ENCODE measurements at places on chromosomes 6 and 20.

DNA sequence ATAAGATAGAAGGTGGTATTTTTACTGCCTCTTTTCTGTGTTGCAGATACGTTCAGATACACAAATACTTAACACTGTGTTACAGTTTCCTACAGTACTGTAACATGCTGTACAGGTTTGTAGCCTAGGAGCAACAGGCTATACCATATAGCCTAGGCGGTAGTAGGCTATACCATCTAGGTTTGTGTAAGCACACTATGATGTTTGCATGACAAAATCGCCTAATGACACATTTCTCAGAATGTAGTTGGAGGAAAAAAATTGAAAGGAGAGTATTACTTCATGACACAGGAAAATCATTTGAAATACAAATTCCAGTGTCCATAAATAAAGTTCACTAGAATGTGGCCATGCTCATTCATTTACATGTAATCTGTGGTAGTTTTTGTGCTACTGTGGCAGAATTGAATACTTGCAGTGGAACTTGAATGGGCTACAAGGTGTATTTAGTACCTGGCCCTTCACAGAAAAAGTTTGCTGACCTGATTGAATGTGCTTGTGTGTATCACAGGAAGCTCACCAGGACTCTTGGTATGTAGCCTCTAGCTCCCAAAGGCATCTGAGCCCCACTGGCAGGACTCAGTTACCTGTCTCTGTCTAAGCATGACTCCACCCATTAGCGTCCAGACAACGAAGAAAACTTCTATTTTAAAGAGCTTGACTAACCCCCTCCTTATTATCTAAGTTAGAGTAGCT lies 18.8 kb downstream of the TOP1 start:
- peak; percentile 69 for DNase-seq

DNA sequence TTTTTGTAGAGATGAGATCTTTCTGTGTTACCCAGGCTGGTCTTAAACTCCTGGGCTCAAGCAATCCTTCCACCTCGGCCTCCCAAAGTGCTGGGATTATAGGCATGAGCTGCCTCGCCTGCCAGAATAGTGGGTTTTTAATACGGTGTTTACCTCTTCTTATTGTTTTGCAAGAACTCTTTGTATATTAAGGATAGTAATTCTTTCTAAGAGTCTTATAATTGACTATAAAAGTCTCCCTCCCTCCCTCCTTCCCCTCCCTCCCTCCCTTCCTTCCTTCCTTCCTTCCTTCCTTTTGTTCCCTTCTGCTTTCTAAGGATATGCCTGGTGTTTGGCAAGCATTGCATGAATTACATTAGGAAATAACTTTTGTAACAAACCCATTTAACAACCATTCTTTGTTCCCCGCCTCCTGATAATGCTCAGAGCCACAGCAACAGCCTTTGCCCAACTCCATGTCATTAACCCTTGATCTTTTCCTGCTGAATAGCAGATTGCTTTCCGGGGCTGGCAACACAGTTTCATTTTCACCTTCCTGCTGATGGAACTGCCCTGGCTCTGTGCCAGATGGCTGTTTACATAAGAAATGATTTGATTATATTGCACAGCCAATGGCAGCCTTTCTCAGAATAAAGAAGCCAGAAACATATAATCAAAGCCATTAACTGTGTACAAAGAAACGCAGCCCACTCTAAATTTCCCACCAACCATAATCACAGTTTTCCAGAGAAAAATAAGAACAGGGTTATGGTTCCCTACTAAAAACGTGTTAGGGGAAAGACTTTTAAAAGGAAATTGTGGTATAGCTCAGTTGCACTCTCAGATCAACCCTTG lies 143.7 kb upstream of the PTPN1 start:
- peak; percentile 53 for DNase-seq

- peak; percentile 31 for DNase-seq
Measured at GRCh38 chr6:72425003-72425681, 196.7 kb upstream of the KCNQ5 start.

DNA sequence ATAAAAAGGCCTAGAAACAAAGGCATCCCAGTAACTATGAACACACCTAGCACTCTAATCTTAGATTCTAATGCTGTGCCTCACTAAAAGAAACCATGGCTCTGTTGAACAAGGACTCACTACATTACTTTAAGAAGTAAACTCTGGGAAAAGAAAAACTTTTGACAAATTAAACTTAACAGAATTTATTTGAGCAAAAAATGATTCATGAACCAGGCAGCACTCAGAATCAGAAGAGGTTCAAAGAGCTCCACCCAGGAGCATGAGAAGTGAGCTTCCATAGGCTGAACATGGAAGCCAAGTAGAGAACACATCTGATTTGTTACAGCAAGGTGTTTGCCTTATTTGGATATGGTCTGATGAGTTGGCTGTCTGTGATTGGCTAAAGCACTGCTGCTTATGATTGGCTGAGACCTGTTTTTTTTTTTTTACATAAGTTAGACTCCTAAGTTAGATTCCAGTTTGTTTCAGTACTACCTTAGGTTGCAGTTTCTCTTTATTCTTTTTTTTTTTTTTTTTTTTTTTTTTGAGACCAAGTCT lies 343.6 kb upstream of the SASH1 start:
- DNase-seq: no peak

- peak; percentile 67 for DNase-seq
Measured at GRCh38 chr6:168314948-168315347, 4.6 kb downstream of the DACT2 start.

DNA sequence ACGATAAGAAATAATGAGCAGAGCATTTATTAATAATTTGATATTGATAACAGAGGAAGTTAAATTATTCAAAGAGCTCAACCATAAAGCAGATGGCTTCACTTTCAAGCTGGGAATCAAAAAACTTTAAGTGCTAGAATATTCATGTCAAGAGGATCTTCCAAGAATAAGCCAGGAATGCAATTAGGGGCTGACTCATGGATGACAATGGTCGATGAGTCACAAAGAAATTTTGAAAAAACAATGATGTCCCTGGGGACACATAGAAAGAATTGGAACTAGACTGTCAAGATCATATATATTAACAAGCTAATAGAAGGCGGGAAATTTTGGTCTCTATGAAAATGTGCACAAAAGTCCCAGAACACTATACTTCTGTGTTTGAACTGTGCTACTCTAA lies 304.1 kb downstream of the LAMA2 start:
- peak; percentile 55 for DNase-seq

- peak; percentile 20 for DNase-seq
Measured at GRCh38 chr6:21915707-21916260, 322.2 kb downstream of the SOX4 start.

DNA sequence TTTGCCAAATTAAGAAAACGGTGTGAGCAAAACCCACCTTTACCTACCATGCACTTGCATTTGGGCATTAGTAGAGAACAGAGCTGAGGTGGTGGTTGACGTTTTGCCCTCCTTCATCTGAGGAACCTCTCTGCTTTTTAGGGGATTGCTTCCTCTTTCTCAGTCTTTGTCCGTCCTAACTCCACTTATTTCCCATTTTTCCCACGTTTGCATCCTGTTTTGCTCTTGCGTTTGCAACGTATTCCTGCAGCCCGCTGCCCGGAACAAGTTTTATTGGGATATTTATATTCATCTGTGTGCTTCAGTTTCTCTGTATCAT lies 374 bp upstream of the SERINC1 start:
- DNase-seq: no peak

DNA sequence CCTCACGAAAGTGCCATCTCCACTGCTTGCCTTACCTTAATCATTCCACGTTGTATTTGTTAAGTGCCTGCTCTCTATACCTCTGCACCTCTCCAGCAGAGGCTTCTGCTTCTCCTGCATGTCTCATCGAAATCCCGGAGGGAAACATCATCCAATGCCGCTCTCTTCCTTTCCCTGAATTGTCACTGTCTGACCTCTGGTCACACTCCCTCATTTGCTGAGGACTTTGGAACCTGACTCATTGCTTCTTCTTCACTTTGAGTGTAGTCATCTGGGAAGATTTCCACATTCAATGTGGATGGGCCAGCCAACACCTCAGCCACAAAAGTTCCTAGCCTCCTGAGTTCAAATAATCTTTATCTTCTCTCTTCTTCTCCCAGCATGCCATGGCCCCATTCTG lies 78.9 kb upstream of the BEND6 start:
- DNase-seq: no peak

DNA sequence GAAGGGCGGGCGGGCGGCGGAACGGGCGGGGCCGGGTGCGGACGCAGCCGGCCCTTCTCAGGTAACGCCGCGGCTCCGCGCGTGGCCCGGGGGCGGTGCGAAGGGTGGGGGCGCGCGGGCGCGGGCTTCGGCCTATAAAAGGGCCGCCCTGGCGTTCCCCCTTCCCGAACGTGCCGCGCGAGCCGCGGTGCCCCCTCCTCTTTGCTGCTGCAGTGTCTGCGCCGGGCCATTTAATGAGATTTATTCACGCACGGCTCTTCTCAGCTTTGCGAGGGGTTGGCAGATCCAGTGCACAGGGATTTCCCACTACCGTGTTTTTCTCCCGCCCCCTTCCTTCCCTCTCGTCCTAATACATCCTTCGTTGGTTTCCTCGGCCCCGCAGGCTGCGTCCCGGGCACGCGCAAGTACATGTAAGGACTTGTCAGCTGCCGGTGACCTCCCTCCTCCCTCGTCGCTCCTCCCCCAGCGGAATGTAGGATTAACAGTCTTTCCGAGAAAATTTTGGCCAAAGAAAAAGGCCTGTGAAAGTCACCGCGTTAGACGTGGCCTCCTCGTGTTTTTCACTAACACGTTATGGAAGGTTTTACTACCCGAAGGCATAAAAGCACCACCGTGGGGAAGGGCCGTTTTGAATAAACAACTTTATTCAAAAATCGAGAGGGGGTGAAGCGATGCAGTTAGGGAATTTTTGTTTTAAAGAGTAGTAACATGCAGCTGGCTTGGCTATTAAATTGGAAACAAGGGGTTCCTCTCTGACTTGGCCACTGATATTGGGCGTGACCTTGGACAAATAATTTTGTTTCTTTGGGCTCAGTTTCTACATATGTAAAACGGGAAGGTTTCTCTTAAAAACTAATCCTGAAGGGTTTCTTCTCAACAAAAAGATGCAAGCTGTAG lies 966 bp upstream of the REV3L start:
- DNase-seq: peak; percentile 90

- no peak for DNase-seq
Measured at GRCh38 chr20:44701118-44701857, 13.9 kb upstream of the CCN5 start.

DNA sequence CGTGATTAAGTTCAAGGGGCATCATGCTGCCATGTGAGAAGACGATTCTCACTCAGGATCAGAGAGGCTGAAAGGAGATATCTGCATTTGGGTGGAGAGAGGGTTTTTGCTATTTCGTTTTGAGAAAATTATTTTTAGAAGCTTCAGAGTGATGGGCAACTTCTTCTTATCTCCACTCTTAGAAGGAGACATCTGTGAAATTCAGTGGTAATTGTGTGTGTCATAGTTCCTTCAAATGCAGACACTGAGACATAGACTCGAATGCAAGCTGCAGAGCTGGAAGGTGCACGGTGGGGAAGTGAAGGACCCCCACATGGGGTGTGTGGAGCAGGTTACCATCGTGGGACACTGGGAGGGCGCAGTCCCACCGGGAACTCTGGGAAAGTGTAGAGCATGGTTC lies 116.8 kb downstream of the PRND start:
- DNase-seq: no peak

- no peak for DNase-seq
Measured at GRCh38 chr20:8301655-8302054, 169.6 kb downstream of the PLCB1 start.

- no peak for DNase-seq
Measured at GRCh38 chr20:10462516-10462915, 27.4 kb downstream of the SLX4IP start.

DNA sequence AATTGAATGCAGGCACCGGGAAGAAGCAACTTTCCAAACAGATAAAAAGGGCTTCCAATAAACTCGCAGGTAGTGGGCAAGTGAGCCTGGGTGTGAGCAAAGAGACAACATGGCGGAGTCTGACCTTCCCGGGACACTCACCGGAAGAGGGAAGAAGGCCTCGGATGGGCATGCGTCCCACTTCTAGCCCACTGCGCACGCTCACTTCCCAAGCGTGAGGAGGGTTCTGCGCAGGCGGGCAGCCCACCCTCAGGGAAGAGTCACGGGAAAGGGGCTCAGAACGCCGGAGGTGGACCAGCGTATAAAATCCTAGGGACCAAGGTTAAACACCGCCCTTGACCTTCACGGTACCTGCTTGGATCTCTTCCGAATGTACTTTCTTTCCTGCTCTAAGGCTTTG lies 95.5 kb upstream of the AFDN start:
- DNase-seq: no peak

- DNase-seq: no peak
Measured at GRCh38 chr6:79138146-79138545, 60.1 kb upstream of the PHIP start.

DNA sequence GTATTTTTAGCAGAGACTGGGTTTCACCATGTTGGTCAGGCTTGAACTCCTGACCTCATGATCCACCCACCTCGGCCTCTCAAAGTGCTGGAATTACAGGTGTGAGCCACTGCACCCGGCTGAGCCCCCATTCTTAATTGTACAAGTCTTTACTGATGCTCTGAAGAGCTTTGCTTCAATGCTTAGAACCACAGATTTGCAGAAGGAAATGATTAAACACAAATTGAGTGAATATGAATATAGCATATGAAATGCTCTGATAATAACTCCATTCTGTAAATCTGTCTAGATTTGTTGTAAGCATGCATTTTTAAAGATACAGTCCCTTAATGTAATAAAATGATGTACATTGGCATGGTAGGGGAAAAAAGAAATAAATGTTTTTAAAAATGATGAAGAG lies 4.3 kb upstream of the MCM3 start:
- DNase-seq: no peak

GRCh38 chr6:55569638-55570037 lies 9.4 kb downstream of the HMGCLL1 start:
- no peak for DNase-seq

DNA sequence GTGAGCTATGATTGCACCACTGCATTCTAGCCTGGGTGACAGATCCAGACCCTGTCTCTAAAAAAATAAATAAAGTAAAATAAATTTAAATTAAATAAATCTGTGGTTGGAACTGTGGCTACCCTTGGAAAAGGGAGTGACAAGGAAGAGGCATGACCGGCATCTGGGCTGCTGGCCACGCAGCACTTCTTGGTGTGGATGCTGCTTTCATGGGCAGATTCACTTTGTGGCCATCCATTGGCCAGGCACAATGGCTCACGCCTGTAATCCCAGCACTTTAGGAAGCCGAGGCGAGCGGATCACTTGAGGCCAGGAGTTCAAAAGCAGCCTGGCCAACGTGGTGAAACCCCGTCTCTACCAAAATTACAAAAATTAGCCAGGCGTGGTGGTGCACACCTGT lies 16.1 kb downstream of the EBF4 start:
- no peak for DNase-seq

GRCh38 chr6:108723594-108723993 lies 124.6 kb upstream of the ARMC2 start:
- no peak for DNase-seq

Measured in RWPE1 (cell line).